ENCODE measurements at places on chromosomes 16 and 17.
A peak's percentile ranks its signal among the peaks of the same experiment; 100 is the strongest.

- DNase-seq: no peak
- H3K27me3 ChIP-seq: no peaks in the 10 kb centered on the region
- H3K4me1 ChIP-seq: no peaks in the 10 kb centered on the region
- no peaks in the 10 kb centered on the region for H3K36me3 ChIP-seq
Measured at GRCh38 chr16:89020068-89020924, 43.3 kb upstream of the CBFA2T3 start.

DNA sequence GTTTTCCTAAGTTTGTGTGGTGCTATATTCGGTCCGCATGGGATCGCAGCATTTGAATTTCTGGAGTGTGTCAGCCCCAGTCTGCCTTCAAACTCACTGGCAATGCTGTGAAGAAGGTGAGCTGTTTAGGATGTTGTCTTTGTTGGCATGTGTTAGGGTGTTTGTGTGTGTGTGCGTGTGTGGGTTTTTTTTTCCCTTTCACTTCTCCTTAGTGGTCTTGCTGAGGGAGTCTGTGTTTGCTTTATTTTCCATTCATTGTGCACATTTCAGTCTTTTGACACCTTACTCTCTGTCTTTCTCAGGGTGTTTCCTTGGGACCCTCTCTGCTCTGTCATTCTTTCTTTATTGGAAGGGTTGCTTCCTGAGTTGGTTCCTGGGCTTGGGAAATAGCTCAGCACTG is 27.7 kb upstream of the RBFOX1 start:
- no peak overlapping the region for H3K4me3 ChIP-seq
- no peaks in the 10 kb centered on the region for H3K27me3 ChIP-seq
- no peaks in the 10 kb centered on the region for H3K36me3 ChIP-seq
- no peak for DNase-seq
- H3K4me1 ChIP-seq: peaks cover 8% of the 10 kb centered on the region

- H3K27me3 ChIP-seq: no peaks in the 10 kb centered on the region
- DNase-seq: no peak
- no peak overlapping the region for H3K4me3 ChIP-seq
- H3K27ac ChIP-seq: no peak overlapping the region
Measured at GRCh38 chr16:19823322-19823721, 61.3 kb downstream of the GPRC5B start.

DNA sequence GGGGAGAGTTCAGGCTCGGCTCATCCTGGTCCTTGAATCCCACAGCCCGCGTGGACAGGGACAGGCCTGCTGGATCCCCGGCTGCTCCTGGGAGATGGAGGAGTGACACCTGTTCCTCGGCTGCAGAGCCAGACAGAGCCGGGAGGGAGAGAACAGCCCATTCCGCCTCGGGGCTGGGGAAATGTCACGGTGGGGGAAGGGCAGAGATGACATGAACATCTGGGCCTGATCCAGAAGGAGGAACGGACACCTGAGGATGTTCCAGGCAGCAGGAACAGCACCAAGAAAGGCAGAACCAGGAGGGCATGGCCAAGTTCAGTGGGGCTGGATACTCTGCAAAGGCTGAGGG is 2.1 kb downstream of the ZNF764 start:
- H3K27ac ChIP-seq: no peak overlapping the region
- no peak for DNase-seq
- H3K4me3 ChIP-seq: no peak overlapping the region
- peaks cover 2% of the 10 kb centered on the region for H3K36me3 ChIP-seq

DNA sequence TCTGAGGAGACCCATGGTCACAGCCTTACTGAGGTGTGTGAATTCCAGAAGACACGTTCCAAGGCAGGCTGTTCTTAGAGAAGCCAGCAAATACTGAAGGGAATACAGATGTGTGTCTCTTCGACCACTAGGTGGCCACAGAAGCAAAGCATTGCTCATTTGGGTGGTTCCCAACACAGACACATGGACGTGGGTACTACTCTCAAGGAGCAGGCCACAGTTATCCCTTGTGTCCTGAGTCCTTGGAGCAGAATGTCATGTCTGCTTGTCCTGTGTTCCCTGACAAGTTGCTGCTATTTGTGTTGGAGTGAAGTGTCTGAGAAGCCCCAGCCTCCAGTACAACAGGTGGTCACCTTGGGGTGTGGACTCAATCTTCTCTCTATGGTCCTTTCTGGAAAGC is 30.3 kb downstream of the HMOX2 start:
- H3K27ac ChIP-seq: no peak overlapping the region
- H3K36me3 ChIP-seq: peaks cover 24% of the 10 kb centered on the region
- peak; percentile 81 for DNase-seq
- H3K27me3 ChIP-seq: no peaks in the 10 kb centered on the region
- H3K4me3 ChIP-seq: no peak overlapping the region

- H3K36me3 ChIP-seq: no peaks in the 10 kb centered on the region
- H3K27me3 ChIP-seq: no peaks in the 10 kb centered on the region
- no peak for DNase-seq
Measured at GRCh38 chr16:70720425-70721201, 34.8 kb upstream of the MTSS2 start.

DNA sequence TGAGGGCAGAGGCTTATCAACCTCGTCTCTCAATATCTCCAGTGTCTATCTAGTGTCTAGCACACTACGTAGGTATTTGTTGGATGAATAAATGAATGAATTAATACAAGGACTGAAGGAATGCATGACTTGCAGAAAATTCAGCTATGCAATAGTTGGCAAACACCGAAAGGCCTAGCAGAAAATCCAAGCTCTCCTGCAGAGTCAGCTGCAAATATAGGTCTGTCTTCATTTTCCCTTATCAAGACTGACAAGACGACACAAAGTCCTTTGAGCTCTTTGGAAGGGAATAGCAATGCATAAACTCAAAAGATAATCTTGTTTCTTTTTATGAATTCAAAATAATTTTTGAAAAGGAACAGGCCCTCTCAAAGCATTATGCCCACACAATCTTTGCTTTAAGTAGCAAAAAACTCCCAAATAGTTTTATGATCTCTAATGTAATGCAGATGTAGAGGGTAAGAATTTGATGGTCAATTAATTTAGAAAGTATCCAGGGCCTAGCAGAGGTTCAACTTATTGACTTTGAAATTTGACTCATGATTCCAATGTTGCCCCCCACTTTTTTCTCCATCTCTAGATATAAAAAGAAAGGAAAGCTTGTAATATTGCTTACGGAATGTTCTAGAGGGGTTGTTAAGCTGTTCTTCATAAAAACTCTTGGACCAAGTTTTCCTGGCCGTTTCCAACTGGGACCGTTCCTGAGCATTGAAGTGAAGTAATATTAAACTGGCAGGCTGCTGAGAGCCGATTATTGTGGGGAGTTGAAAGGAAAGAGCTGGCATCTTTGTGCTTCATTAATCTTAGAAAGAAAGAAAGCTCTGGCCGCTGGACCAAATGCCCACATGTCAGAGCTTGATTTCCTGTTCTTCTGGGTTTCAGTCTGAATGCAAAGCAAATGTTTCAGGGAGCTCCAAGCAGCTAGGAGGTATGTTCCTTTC is 227.3 kb downstream of the HS3ST3A1 start:
- H3K27me3 ChIP-seq: no peaks in the 10 kb centered on the region
- no peak for DNase-seq
- H3K4me3 ChIP-seq: no peak overlapping the region
- no peaks in the 10 kb centered on the region for H3K36me3 ChIP-seq
- H3K27ac ChIP-seq: no peak overlapping the region

GRCh38 chr16:22933173-22933572 is 119.2 kb downstream of the HS3ST2 start:
- H3K36me3 ChIP-seq: no peaks in the 10 kb centered on the region
- H3K27ac ChIP-seq: no peak overlapping the region
- H3K4me3 ChIP-seq: no peak overlapping the region
- DNase-seq: no peak
- H3K27me3 ChIP-seq: no peaks in the 10 kb centered on the region
- no peaks in the 10 kb centered on the region for H3K4me1 ChIP-seq

GRCh38 chr17:54992797-54993639 is 24.5 kb downstream of the STXBP4 start:
- H3K4me3 ChIP-seq: no peak overlapping the region
- no peak overlapping the region for H3K27ac ChIP-seq
- H3K27me3 ChIP-seq: no peaks in the 10 kb centered on the region
- no peaks in the 10 kb centered on the region for H3K4me1 ChIP-seq
- no peaks in the 10 kb centered on the region for H3K36me3 ChIP-seq
- peak; percentile 13 for DNase-seq

GRCh38 chr17:9074131-9074530 is 52.8 kb downstream of the NTN1 start:
- no peak for DNase-seq
- peaks cover 8% of the 10 kb centered on the region for H3K4me1 ChIP-seq
- H3K27ac ChIP-seq: no peak overlapping the region

- H3K4me1 ChIP-seq: no peaks in the 10 kb centered on the region
- no peak overlapping the region for H3K27ac ChIP-seq
- H3K27me3 ChIP-seq: no peaks in the 10 kb centered on the region
- DNase-seq: no peak
- no peaks in the 10 kb centered on the region for H3K36me3 ChIP-seq
- no peak overlapping the region for H3K4me3 ChIP-seq
Measured at GRCh38 chr17:17985153-17985552, 12.5 kb downstream of the DRC3 start.

- peaks cover 9% of the 10 kb centered on the region for H3K4me1 ChIP-seq
- H3K36me3 ChIP-seq: no peaks in the 10 kb centered on the region
- no peak overlapping the region for H3K4me3 ChIP-seq
- no peaks in the 10 kb centered on the region for H3K27me3 ChIP-seq
Measured at GRCh38 chr16:31265329-31266245, 5.8 kb downstream of the ITGAM start.

GRCh38 chr17:65417406-65418221 is 143.8 kb downstream of the AXIN2 start:
- no peak overlapping the region for H3K27ac ChIP-seq
- no peaks in the 10 kb centered on the region for H3K4me1 ChIP-seq
- no peak for DNase-seq
- no peak overlapping the region for H3K4me3 ChIP-seq

GRCh38 chr17:21318439-21318838 is 33.9 kb downstream of the MAP2K3 start:
- H3K4me3 ChIP-seq: no peak overlapping the region
- no peaks in the 10 kb centered on the region for H3K36me3 ChIP-seq
- H3K27me3 ChIP-seq: no peaks in the 10 kb centered on the region
- H3K27ac ChIP-seq: no peak overlapping the region
- H3K4me1 ChIP-seq: peaks cover 12% of the 10 kb centered on the region

DNA sequence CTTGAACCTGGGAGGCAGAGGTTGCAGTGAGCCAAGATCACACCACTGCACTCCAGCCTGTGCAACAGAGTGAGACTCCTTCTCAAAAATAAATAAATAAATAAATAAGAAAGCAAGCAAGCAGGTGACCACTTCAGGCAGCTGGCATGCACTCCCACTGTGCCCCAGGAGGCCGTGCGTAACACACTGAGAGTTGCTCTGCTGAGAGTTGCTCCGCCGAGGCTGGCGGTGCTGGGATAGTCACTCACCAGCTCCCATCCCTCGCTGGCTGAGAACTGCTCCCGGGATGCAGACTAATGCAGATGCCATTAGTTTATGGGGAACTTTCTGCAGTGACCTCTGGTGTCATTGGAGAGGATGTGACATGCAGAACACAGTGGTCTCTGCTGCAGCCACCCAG is 105.7 kb upstream of the PLCG2 start:
- H3K27ac ChIP-seq: no peak overlapping the region
- DNase-seq: no peak
- H3K36me3 ChIP-seq: peaks cover 13% of the 10 kb centered on the region
- no peaks in the 10 kb centered on the region for H3K27me3 ChIP-seq

DNA sequence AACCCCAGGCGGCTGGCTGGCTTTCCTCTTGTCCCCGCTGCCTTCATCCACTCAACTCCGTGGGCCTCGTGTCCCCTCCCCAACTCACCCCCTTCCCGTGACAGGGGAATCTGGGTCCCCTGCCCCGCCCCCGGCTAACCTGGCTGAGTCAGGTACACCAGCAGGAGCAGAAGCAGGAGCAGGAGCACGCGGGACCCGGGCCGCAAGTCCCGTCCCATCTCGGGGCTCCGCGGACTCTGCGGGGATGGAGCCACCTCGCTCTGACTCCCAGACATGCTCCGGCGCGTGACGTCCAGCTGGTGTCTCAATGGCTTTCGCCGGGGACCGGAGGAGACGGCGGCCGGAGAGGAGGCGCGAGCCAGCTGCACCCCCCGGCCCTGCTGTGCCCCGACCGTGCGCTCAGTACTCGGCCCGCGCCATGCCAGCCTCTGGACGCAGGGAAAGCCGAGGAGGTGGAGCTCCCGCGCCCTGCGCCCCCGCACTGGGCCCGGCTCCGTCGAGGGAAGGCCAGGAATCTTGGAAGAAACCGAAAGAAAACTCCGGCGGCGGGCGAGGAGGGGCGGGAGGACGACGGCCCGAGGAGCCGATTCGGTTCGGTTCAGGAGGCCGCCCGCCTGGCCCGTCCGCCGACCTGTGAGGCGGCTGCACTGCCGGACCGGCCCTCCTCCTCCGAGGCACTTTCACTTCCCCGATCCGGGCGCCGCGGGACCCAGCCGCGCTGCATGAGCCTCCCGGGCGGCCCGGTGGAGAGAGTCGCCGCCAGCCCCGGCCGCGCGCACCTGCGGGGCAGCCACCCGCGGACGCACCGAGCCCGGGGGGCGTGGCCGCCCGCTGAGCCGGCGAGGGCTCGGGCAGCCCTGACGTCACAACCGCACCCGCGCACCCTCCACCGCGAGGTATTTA is at the start of the genes CXCL16 and ZMYND15:
Gene CXCL16 (minus strand): TSS at position 807 of the 903 bp plus-strand sequence. CDS start 589 bp downstream, at position 218.
Gene ZMYND15 (plus strand): TSS at position 712 of the 903 bp plus-strand sequence. CDS start 716 bp downstream, outside the sequence.
- H3K27ac ChIP-seq: peak within 1 kb of the TSS; percentile 28
- DNase-seq: peak; percentile 65
- no peaks in the 10 kb centered on the region for H3K36me3 ChIP-seq
- H3K4me1 ChIP-seq: peaks cover 13% of the 10 kb centered on the region
- H3K4me3 ChIP-seq: peak within 1 kb of the TSS; percentile 29

- peaks cover 14% of the 10 kb centered on the region for H3K4me1 ChIP-seq
- no peaks in the 10 kb centered on the region for H3K27me3 ChIP-seq
- peak overlapping the region; percentile 44 for H3K4me3 ChIP-seq
- H3K27ac ChIP-seq: peak overlapping the region; percentile 78
Measured at GRCh38 chr16:79601092-79601930, 774 bp upstream of the MAF start.

DNA sequence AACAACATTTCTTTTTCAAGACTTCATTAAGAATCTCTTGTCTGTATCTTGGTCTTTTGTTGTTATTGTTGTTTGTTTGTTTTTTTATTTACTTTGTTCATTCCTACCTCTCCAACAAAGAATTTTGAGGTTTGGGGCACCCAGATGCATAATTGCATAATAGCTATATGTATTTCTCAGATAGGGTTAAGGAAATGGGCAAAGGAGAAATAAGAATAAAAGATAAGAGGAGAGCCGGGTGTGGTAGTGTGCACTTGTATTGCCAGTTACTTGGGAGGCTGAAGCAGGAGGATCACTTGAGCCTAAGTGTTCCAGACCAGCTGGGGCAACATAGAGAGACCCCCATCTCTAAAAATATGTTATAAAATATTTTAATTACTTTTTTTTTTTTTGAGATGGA is 30.5 kb downstream of the CDH1 start:
- no peaks in the 10 kb centered on the region for H3K36me3 ChIP-seq
- no peak overlapping the region for H3K4me3 ChIP-seq
- peaks cover 45% of the 10 kb centered on the region for H3K4me1 ChIP-seq
- H3K27ac ChIP-seq: peak overlapping the region; percentile 32
- DNase-seq: no peak

- H3K27ac ChIP-seq: no peak overlapping the region
- H3K4me1 ChIP-seq: peaks cover 11% of the 10 kb centered on the region
- no peaks in the 10 kb centered on the region for H3K27me3 ChIP-seq
- DNase-seq: no peak
Measured at GRCh38 chr16:80536238-80536637, 4.6 kb upstream of the DYNLRB2 start.

Data from body of pancreas (tissue), 4 donors.